ENCODE measurements at places on chromosomes 5 and 9. TPM values are rescaled to one million over a fixed set of nuclear protein-coding genes. Genes with fewer than 3 reads are reported as not detected.

- no peaks in the 10 kb centered on the region for H3K27me3 ChIP-seq
- no peaks in the 10 kb centered on the region for H3K4me1 ChIP-seq
- no peak overlapping the region for H3K27ac ChIP-seq
- DNase-seq, result no peak
Observed at GRCh38 chr9:83006378-83006777, 56.6 kb downstream of the RASEF start.

Gene TMEM215
- not detected for total RNA-seq

Gene NINJ1
- 37.4 TPM for total RNA-seq

Gene SPINK6
- not detected for total RNA-seq

- no peak overlapping the region for H3K4me3 ChIP-seq
- H3K36me3 ChIP-seq, result no peaks in the 10 kb centered on the region
- H3K27ac ChIP-seq, result no peak overlapping the region
- peaks cover 33% of the 10 kb centered on the region for H3K27me3 ChIP-seq
- DNase-seq, result peak; percentile 35
Observed at GRCh38 chr5:170597109-170597751, 93.4 kb downstream of the KCNIP1 start.

GRCh38 chr5:18487928-18488480 is 853.7 kb downstream of the TAF11L14 start:
- H3K27ac ChIP-seq, result no peak overlapping the region
- no peaks in the 10 kb centered on the region for H3K4me1 ChIP-seq
- H3K4me3 ChIP-seq, result no peak overlapping the region
- H3K36me3 ChIP-seq, result no peaks in the 10 kb centered on the region
- H3K27me3 ChIP-seq, result no peaks in the 10 kb centered on the region

GRCh38 chr5:114243281-114243971 is 118.4 kb upstream of the KCNN2 start:
- H3K27ac ChIP-seq, result no peak overlapping the region
- no peak for DNase-seq
- no peaks in the 10 kb centered on the region for H3K36me3 ChIP-seq
- H3K4me3 ChIP-seq, result no peak overlapping the region
- no peaks in the 10 kb centered on the region for H3K4me1 ChIP-seq

DNA sequence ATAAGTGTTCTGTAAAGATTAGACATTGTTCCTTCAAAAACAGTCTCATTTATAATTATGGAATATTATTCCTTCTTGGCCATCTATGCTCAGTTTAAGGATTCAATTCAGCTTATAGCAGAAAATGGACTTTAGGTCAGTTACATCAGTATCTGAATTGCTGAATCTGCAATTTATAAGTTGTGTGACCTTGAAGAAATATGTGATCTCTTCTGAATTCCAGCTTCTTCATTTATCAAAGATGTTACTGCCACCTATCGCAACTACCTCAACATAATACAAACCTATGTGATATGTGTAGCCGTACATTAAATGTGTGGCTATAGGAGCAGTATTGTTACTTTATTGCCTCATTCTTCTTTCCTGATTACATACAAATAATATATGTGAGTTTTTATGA is 118.2 kb downstream of the CDH12 start:
- H3K4me3 ChIP-seq, result no peak overlapping the region
- H3K36me3 ChIP-seq, result no peaks in the 10 kb centered on the region
- H3K4me1 ChIP-seq, result no peaks in the 10 kb centered on the region
- no peak overlapping the region for H3K27ac ChIP-seq
- DNase-seq, result no peak

- H3K36me3 ChIP-seq, result no peaks in the 10 kb centered on the region
- H3K4me3 ChIP-seq, result no peak overlapping the region
- H3K4me1 ChIP-seq, result no peaks in the 10 kb centered on the region
- no peak overlapping the region for H3K27ac ChIP-seq
- DNase-seq, result no peak
- H3K27me3 ChIP-seq, result no peaks in the 10 kb centered on the region
Observed at GRCh38 chr5:15446552-15446951, 53.4 kb upstream of the FBXL7 start.

DNA sequence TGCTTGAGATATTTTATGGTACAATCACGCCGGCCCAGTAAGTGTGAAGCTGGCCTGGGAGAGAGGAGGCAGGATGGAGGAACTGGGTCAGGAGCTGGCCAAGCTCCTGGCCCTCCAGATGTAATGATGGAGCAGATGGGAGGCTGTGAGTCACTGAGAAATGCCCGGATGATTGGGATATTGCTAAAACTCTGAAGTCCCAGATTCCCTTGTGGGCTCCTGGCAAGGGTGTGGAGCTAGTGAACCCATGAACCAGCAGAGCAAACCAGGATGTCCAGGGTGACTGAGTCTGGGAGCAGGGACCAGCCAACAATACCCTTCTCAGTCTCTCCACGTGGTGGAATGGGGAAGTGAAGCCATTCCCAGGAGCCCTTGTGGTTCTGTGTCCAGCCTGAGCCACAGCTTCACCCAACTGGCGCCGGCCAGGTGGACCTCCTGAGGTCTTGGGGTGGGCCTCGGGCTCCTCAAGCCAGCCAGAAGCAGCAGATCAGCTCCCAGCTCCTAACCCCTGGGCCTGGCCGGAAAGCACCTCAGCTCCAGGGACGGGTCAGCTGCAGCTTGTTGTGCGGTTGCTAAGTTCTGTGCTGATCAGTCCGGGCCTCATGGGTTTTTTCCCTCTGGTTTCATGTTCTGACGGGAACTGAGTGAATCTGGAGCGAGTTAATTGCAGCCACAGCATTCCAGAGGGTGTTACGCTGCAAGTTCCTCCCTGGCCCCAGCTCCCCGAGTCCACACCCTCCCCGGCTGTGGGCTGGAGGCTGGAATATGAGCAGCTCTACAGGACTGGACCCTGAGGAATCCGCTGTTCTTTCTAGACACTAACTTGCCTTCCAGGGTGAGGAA is 37.6 kb downstream of the DUSP1 start:
- DNase-seq, result no peak
- H3K4me3 ChIP-seq, result no peak overlapping the region
- H3K4me1 ChIP-seq, result no peaks in the 10 kb centered on the region
- no peaks in the 10 kb centered on the region for H3K36me3 ChIP-seq
- H3K27ac ChIP-seq, result no peak overlapping the region

Gene PKD2L2
- 0.30 TPM for total RNA-seq

Gene OLFML2A
- not detected for total RNA-seq

- no peaks in the 10 kb centered on the region for H3K4me1 ChIP-seq
- no peaks in the 10 kb centered on the region for H3K27me3 ChIP-seq
- H3K4me3 ChIP-seq, result no peak overlapping the region
- H3K36me3 ChIP-seq, result no peaks in the 10 kb centered on the region
- DNase-seq, result no peak
Observed at GRCh38 chr5:153458268-153458667, 32.2 kb upstream of the GRIA1 start.

DNA sequence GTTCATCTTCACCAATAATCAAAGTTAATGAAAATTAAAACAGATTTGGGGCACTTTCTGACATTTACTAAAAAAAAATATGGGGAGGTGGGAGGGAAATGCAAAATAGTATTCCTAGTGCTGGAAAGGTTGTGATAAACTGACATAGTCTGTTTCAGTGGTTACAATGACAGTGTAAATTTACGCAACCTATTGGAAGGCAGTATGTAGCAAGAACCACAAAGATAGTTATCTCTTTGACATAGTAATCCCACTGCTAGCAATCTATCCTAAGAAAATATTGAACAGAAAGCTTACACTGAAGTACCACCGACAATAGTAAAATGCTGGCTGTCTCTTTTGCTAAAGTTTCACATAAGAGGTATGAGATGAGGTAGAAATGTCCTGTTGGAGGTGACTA is 15.1 kb upstream of the EPB41L4B start:
- H3K27ac ChIP-seq, result no peak overlapping the region
- H3K27me3 ChIP-seq, result peaks cover 15% of the 10 kb centered on the region
- no peak overlapping the region for H3K4me3 ChIP-seq

DNA sequence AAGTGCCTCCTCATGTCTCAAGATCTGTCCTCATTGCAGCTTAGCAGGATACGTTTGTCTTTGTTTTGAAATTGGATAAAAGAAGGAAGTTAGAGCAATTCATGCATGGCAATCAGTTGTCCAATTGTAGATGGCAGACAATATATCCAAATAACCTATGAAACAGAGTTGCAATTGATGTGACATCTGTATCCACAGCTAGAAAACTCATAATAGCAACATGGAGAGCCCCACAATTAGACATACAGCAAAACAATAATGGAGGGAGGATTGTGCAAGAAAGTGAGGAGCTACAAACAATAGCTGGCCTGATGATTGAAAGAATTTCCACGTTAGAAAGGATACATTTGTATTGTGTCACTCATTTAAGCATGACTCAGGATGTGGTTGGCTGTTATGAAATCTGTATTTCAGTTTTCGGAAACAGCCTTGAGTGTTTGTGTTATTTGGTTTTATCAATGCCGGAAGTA is 132.0 kb downstream of the FAM174A start:
- no peak overlapping the region for H3K4me3 ChIP-seq
- H3K27me3 ChIP-seq, result peaks cover 2% of the 10 kb centered on the region
- H3K4me1 ChIP-seq, result peaks cover 14% of the 10 kb centered on the region
- peak overlapping the region; percentile 58 for H3K27ac ChIP-seq

GRCh38 chr5:175523292-175523691 is 44.9 kb downstream of the SFXN1 start:
- H3K27ac ChIP-seq, result peak overlapping the region; percentile 63
- H3K36me3 ChIP-seq, result peaks cover 81% of the 10 kb centered on the region
- no peak for DNase-seq
- no peaks in the 10 kb centered on the region for H3K27me3 ChIP-seq
- H3K4me3 ChIP-seq, result peak overlapping the region; percentile 22
- H3K4me1 ChIP-seq, result peaks cover 60% of the 10 kb centered on the region

Gene PRLR
- not detected for total RNA-seq

- DNase-seq, result no peak
- H3K4me1 ChIP-seq, result no peaks in the 10 kb centered on the region
- H3K27me3 ChIP-seq, result no peaks in the 10 kb centered on the region
- H3K4me3 ChIP-seq, result no peak overlapping the region
- H3K36me3 ChIP-seq, result peaks cover 9% of the 10 kb centered on the region
Observed at GRCh38 chr5:31563216-31563615, 31.1 kb downstream of the C5orf22 start.

Gene FRMPD1
- not detected for total RNA-seq

Gene PPP3R2
- total RNA-seq, result not detected

Gene DCANP1
- total RNA-seq, result not detected

- DNase-seq, result no peak
- H3K4me3 ChIP-seq, result no peak overlapping the region
- H3K36me3 ChIP-seq, result no peaks in the 10 kb centered on the region
- no peak overlapping the region for H3K27ac ChIP-seq
- H3K4me1 ChIP-seq, result no peaks in the 10 kb centered on the region
Observed at GRCh38 chr5:162174358-162174974, 106.9 kb downstream of the GABRG2 start.

GRCh38 chr9:130971294-130971849 is 32.3 kb upstream of the FIBCD1 start:
- H3K4me3 ChIP-seq, result no peak overlapping the region
- H3K27me3 ChIP-seq, result peaks cover 6% of the 10 kb centered on the region
- no peak for DNase-seq
- H3K27ac ChIP-seq, result no peak overlapping the region
- H3K36me3 ChIP-seq, result no peaks in the 10 kb centered on the region

- no peak overlapping the region for H3K4me3 ChIP-seq
- H3K36me3 ChIP-seq, result no peaks in the 10 kb centered on the region
- no peak overlapping the region for H3K27ac ChIP-seq
- no peaks in the 10 kb centered on the region for H3K4me1 ChIP-seq
- no peaks in the 10 kb centered on the region for H3K27me3 ChIP-seq
Observed at GRCh38 chr9:27847380-27847779, 274.1 kb upstream of the C9orf72 start.

DNA sequence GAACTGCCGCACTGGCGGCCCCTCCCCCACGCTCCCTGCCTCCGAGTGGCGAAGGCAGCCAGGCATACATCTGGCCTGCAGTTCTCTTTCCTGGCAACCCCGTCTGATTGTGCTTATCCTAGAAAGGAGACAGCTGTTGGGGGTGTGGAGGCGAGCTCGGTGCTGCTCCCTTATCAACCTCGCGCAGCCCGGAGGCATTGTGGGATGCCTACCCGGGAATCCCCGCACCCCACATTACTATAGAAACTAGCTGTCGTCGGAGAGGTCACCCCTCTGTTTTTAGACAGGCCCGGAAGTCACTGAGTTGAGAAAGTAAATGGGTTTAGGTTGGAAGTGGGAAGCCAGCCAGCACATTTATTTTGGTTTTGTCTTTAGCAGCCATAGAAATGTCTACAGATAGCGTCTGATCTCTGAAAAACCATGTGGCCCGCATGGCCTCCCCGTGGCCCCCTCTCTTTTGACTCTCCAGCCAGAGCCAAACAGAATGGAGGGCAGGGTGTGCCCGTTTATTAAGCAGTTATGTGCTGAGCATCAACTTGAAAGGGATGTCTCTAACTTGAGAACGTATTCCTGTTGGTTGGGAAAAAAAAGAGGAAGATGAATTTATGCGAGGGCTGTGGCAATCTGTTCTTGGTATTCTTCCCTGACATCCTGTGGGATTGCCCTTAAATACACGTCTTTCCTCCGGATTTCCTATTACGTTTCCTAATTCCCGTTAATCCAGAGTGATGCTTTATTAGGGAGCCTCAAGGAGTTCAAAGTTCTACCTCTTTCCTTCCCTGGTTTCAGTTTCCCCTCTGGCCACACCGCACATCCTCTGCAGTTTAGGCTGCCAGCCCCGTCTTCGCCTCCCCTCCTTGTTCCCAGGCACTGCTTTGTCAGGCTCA is 3.9 kb downstream of the STC2 start:
- DNase-seq, result no peak
- peaks cover 28% of the 10 kb centered on the region for H3K27me3 ChIP-seq
- H3K36me3 ChIP-seq, result peaks cover 61% of the 10 kb centered on the region

Gene C9
- not detected for total RNA-seq

DNA sequence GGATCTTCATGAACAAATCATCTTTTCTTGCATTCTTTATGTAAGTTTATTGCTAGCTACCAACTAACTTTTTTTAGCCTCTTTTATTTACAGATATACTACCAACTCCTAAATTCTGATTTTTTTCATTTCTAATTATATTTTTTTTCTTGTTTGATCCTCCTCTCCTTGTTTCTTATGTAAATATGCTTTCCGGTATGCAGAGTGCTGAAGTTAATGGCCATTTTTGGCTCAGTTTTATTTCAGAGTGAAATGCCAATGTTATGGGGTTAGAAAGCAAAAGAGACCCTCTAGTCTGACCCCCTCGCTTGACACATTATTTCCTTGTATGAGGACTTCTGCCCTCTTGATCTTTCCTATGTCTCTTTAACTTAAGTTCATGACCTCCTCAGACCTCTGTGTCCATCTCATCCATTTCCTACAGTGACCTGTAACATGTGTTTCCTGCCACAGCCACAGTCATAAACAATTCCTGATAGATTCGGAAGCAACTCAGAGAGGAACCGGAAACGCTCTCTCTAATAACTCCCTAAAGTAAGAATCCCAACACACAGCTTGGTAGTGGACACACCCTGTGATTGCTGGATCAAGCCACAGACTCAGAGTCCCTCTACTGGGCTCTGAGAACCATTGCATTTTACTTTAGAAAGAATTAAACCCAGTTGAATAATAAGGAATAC is 42.9 kb upstream of the AFAP1L1 start:
- peaks cover 16% of the 10 kb centered on the region for H3K4me1 ChIP-seq

DNA sequence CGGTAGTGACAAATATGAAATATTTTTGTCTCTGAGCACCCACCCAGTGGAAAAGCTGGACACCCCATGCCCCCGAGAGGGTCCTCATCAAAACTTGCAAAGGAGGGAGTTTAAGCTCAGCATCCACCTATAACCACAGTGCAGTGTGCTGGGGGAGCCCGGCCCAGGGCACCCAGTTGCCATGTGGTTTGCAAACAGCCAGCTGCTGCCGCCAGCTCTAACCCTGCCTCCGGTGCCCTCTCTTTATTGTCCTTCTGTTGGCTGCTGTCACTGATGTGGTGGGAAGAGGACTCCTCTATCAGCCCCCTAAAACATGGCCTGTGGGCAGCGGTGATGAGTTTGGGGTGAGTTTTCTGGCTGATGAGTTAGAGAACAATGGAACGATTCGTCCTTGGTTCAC is 160.9 kb upstream of the MVB12B start:
- H3K4me1 ChIP-seq, result no peaks in the 10 kb centered on the region
- H3K27me3 ChIP-seq, result peaks cover 7% of the 10 kb centered on the region
- H3K27ac ChIP-seq, result no peak overlapping the region

Data from activated CD4-positive, alpha-beta memory T cell treated with anti-CD3 and anti-CD28 coated beads, Interleukin-2, amount 10 ng/mL, durations not matched to agents 7 days and 5 days (primary cell).